T-helper 17 cell (primary cell): ENCODE measurements at places on chromosomes 2 and 18. TPM values are rescaled to one million over a fixed set of nuclear protein-coding genes. Genes with fewer than 3 reads are reported as not detected.

The LCT gene
- total RNA-seq: 0.07 TPM

DNA sequence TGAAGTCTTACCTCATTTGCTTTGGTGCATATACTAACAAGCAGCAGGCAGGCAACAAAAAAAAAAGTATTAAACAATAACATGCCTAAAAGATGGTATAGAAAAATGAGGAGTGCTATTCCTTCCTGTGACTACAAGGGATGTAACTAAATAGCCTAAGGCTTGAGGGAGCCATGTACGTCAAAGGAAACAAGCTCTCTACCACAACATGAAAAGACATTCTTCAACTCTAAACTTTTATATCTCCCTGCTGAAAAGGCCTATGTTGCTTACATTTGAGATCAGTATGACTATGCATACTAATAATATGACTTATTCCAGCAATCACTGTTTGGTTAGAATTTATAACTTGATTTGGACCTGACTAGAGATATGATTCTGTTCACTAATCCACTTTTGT lies 347.9 kb downstream of the ADCYAP1 start:
- DNase-seq: no peak

GRCh38 chr2:105782123-105782522 lies 37.4 kb downstream of the NCK2 start:
- no peak for DNase-seq

The DCDC2C gene
- total RNA-seq: not detected

- DNase-seq: no peak
Observed at GRCh38 chr2:201699416-201699815, 972 bp upstream of the MPP4 start.

GRCh38 chr2:17772532-17772931 lies 18.6 kb downstream of the GEN1 start:
- no peak for DNase-seq

DNA sequence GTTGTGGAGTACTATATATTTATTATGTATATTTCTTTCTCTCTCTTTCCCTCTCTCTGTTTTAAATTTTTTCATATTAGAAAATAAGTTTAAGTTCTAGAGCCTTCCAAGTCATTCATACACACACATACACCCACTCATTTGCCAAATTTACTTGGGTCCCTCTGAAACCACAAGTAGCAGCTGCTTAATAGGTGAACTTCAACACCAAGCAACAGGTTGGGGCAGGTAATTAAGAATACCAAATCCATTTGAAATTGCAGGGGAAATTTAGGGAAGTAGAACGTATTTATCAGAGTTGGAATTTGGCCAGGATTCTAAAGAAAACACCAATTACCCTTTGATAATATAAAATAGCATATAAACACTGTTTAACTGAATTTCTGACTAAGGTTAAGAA lies 75.0 kb upstream of the RBBP8 start:
- no peak for DNase-seq

DNA sequence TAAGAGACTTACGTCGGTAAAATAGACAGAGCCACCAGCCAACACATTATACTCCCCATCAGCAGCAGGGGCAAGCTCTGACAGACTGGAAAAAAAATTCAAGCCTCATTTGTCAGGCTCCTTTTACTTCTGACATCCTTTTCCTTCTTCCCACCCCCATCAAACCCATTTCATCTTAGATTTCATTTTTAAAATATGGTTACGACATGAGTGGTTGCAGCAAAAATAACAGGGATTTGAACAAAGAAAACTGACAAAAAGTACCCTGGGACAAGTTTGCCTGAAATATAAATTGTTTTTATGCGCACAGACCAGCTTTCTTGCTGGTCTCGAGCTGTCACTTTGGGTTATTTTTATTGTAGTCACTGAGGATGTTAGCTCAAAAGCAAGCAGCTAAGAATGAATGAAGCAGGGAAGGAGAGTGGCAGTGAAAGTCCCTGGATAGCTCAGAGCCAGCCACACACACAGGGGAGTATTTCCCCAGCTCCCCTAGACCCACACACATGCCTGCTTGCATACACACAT lies 30.7 kb upstream of the LINC00305 start:
- no peak for DNase-seq

The CNGA3 gene
- total RNA-seq: not detected

The REG3A gene
- not detected for total RNA-seq

The CDH2 gene
- total RNA-seq: 0.37 TPM
